ENCODE measurements at places on chromosomes 12 and 14.

GRCh38 chr12:57129889-57130288 lies 1.6 kb downstream of the LRP1 start:
- DNase-seq = no peak

GRCh38 chr14:95495538-95496025 lies 20.9 kb downstream of the SYNE3 start:
- DNase-seq = no peak

DNA sequence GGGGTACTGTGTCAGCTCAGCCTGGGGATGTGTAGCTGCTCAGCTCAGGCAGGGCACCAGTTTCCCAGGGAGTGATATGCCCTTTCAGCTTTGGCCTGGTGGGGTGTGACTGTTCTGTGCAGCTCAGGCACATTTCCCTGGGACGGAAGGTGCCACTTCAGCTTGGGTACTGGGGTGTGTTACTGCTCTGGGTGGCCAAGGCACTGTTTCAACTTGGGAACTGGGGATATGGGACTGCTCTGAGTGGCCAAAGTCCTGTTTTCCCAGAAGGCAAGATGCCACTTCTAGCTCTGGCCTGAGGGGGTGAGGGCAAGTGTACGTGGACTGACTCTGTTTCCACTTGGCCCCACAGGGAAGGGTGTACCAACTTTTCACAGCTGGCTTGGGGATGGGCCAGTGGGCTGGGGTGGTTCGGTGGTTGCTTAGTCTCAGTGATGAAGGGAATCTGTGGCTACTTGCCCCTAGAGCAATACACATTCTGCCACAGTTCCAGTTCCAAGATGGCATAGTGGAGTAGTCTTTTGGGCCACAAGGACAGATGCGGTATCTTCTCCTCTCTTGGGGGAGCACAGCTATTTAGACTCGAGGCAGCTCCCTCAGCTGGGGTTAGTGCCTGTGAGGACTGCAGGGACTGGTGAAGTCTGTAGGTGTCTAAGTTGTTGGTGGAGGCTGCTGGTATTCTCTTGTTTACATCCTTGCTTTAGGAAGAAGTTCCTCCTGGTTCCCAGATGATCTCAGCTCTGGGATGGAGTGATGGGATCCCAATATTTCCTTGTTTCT lies 26.4 kb downstream of the TBC1D15 start:
- DNase-seq = no peak

GRCh38 chr12:125271892-125272291 lies 206.7 kb downstream of the AACS start:
- DNase-seq = no peak

GRCh38 chr12:106118-106591 lies 39.6 kb downstream of the IQSEC3 start:
- no peak for DNase-seq

DNA sequence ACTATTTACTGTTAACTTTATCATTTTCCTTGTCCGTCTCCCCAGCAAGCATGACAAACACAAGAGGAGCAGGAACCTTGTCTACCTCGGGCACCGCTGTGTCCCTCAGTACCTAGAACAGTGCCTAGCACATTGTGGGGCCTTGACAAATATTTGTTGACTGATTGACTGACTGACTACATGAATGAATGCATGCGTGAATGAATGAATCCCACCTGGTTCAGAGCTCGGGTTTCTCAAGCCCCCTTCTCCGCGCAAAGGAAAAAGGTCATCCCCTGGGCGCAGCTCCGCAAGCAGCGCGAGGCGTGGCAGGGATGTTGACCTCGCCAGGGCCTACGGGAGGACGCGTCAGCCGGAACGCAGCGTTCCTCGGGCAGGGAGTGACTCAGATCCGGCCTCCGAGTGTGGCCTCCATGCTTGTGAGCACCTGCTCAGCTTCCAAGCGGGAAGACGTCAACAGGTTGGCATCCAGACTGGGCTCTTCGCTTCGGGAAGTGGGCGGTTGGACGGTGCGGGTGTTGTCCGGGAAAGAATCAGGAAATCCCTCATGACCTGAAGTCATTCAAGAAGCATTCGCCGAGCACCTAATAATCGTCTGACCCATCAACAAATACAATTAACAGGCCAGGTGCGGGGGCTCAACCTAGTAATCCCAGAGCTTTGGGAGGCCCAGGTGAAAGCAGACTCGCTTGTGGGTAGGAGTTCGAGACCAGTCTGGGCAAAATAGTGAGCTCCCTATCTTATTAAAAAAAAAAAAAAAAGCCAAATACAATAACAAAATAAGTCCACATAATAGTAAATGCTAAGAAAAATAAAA lies 13.9 kb upstream of the UBC start:
- DNase-seq = no peak

- no peak for DNase-seq
Observed at GRCh38 chr12:77120156-77121085, 55.1 kb upstream of the E2F7 start.

DNA sequence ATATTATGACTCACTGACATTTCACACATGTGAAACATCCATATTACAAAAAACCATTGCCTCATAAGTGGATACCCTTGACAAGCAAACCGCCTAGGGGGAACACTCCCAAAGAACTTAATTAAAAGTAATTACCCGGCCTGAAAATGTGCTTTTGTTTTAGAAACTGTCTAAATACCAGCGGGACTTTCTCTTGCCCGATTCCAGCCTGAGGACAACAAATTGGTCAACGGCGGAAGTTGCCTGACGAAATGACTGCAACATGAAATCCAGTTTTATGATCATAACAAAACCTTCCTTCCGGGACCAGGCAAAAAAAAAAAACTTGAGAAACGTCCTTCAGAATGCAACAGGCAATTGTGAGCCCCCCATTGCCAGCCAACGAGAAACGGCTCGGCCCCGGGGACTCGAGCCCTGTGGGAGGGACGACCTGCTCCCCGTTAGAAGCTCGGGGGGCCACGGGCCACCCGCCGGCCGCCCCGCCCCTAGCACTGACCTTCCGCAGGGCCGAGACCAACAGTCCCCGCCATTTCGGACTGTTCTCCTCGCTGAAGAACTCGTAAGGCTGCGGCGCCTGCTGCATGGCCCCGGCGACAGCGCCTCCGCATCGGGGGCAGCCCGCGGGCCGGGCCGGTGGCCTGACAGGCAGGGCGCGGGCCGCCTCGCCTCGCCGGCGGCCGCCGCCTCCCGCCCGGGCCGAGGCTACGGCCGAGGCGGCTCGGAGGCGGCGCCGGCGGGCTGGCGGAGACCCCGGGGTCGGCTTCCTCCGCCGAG lies 490 bp downstream of the SOS2 start:
- peak; percentile 13 for DNase-seq

DNA sequence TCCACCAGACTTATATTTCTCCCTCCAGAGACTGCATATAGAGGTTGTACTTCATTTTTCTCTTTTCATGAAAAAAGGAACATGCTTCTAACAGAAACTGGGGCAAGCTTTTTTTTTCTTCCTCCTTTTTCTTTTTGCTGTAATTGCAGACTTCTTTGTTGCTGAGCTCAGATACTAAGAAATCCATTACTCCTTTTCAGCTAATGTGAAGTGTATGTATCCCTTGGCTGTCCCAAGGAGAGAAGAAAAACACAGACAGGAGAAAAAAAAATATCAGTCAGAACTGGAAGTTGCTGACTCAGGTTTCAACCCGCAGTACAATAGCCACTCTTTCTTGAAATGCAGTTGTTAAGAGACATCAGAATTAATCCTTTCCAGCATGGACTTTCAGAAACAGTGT lies 1248.4 kb downstream of the LRFN5 start:
- DNase-seq = no peak

- DNase-seq = no peak
Observed at GRCh38 chr14:56805992-56806727, 4.1 kb downstream of the OTX2 start.

GRCh38 chr14:63890553-63890952 lies 37.7 kb downstream of the SYNE2 start:
- no peak for DNase-seq

DNA sequence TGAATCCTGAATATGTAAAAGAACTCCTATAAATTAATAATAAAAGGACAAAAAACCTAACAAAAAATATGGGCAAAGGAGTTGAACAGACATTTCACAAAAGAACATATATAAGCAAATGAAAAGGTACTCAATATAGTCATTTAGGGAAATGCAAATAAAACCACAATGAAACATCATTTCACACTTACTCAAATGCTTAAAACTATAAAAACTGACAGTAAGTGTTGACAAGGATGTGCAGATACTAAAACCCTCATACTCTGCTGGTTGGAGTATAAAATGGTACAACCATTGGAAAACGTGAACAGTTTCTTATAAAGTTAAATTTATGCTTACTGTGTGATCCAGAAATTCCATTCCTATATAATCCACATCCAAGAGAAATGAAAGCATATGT lies 247.1 kb downstream of the GXYLT1 start:
- DNase-seq = no peak

GRCh38 chr12:24535334-24536069 lies 413.4 kb downstream of the BCAT1 start:
- no peak for DNase-seq

GRCh38 chr14:65297744-65298143 lies 114.8 kb upstream of the FUT8 start:
- DNase-seq = no peak

- no peak for DNase-seq
Observed at GRCh38 chr12:70840656-70841350, 79.7 kb downstream of the PTPRR start.

DNA sequence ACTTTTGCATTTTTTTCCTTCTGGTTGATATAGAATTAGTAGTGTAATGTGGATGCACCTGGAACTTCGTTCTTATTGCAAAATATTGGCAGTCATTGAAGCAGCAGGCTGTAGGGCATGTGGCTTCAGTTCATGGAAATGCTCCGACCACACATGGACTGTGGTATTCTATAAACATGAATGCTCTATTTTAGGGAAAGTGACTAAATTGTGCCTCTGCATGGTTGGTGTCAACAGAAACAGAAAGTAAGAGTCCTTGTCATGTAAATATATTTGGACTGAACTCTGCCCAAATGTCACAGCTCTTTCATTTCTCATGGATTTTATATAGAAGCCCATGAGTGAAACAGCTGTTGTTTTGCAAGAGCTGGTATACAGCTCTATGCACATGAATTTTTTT lies 917.0 kb downstream of the LRFN5 start:
- DNase-seq = no peak

DNA sequence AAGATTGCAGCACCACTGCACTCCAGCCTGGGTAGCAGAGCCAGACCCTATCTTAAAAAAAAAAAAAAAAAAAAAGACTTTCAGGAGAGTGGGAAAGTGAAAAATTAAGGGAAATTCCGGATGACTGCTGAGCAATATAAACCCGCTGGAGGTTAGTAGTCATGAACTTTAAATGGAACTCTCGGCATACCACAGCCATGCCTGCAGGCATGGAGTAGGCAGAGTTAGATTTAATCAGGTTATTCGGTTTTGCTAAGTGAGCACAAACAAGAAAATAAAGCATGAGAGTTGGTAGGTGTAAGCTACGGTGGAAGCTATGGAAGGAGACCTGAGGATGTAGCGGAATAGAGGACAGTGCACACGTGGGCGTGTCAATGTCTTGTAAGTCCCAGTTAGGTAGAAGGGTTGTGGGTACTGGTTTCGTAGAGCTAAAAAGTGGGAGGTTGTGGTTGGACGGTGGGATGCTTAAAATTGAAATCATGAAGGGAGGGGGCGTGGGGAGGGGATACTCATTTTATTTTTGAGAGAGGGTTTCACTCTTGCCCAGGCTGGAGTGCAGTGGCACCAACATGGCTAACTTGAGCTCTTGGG lies 11.8 kb upstream of the TUBA1C start:
- DNase-seq = no peak

GRCh38 chr14:74975059-74975810 lies 19.8 kb upstream of the PGF start:
- DNase-seq = no peak

GRCh38 chr12:127343940-127344339 lies 923.0 kb upstream of the TMEM132C start:
- DNase-seq = no peak

GRCh38 chr12:94169966-94170689 lies 21.8 kb downstream of the PLXNC1 start:
- no peak for DNase-seq

- DNase-seq = no peak
Observed at GRCh38 chr12:2129076-2129475, 76.3 kb downstream of the CACNA1C start.

- peak; percentile 38 for DNase-seq
Observed at GRCh38 chr12:111406474-111407376, 1.0 kb downstream of the SH2B3 start.

DNA sequence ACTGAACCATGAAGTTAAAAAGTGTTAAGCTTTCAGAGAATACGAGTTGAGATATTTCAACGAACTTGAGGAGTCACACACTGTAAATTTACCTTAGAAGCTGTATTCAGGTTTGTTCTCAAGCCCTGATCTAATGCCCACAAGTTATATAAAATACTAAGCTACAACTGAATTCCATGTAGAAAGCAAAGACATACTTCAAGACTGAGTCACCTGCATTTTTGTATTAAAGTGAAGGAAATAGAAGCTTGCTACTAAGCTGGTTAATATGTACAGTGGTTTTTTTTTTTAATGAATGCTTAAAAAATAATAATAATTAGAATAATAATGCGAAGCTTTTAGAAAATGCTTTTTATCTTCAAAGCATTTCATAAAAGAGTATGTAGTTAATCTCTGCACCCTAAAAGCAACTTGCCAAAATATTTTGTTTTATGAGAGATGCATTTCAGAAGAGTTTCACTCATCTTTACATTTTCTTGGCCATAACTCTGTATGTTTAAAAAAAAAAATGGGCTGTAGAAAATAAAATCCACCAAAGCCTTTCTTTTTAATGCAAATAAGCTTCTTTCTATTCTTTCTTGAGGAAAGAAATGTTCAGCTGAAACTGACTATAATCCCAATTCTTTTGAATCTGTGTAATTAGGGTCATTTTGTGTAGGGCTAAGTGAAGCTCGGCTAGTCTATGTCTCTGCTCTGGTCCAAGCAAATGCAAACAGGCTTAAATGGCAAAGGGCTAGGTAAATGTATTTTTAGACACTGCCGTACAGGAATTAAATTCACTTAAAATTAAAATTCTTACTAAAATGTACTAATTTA lies 1047.5 kb upstream of the FLRT2 start:
- DNase-seq = no peak

DNA sequence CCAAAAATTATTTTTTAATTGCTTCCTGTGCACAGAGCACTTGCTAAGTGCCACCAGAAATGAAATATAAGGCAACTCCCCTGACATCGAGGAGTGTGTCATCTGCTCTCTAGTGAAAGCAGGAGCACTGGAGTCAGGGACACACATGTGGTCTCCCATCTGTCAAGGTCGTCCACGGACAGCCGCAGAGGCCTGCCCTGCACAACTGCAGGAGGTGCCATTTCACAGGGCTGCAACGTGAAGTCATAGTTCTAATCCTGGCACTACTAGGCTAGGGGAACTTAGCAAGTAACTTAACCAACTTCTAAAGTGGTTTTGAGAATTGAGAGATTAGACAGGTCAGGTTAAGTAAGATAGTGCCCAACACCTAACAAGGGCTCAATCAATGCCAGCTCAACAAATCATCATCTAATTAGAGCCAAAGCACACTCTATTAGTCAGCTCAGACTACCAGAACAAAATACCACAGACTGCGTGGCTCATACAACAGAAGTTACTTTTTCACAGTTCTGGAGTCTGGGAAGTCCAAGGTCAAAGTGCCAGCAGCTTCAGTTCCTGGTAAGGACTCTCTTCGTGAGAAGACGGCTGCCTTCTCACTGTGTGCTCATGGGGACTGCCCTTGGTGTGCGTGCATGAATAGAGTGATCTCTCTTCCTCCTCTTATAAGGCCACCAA lies 30.7 kb downstream of the FOXN3 start:
- no peak for DNase-seq

Data from naive thymus-derived CD8-positive, alpha-beta T cell (primary cell).